ENCODE measurements at places on chromosomes 11 and 22.

DNA sequence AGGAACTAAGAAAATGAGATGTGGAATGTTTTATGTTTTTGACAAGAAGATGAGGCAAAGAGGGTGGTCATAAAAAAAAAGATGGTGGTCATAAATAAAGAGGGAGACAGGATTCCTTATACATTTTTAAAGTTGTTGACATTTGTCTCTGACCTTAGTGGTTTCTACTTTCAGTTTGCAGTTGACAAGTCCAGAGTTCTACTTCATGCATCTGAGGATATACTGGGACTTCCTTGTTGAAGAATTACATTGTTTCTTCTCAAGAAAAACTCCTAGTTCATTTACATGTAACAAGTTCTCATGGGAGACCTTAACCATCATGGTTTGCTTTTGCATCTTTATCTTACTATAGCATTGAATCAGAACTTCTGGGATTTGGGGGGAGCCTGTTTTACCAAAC is 1.2 kb downstream of the OR6X1 start:
- DNase-seq, result no peak

GRCh38 chr11:131734871-131735270 is 364.5 kb downstream of the NTM start:
- DNase-seq, result no peak

GRCh38 chr22:49290711-49291110 is 537.0 kb downstream of the BRD1 start:
- no peak for DNase-seq

DNA sequence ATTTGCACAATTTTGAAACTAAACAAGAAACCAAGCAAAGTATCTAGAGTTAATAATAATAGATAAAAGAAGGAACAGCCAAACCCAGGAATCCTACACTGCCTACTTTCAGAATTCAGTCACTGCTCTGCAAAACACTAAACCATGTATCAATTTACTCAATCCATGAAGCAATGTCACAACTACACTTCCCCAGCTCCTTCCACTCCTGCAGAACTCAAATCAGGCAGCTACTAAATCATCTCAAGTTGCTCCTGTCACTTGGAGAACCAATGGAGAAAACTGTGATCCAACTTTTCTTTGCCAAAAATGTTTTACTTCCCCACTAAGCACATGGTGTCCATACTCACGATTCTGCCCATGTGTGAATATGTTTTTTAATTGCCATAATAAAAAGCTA is 24.9 kb upstream of the C11orf58 start:
- DNase-seq, result no peak

- no peak for DNase-seq
These were observed 75.6 kb upstream of the GRAMD1B start for GRCh38 chr11:123354371-123354975.

GRCh38 chr11:62309991-62310390 is 11.1 kb upstream of the SCGB1D4 start:
- no peak for DNase-seq

- no peak for DNase-seq
These were observed 103.8 kb downstream of the STIM1 start for GRCh38 chr11:3959015-3959902.

DNA sequence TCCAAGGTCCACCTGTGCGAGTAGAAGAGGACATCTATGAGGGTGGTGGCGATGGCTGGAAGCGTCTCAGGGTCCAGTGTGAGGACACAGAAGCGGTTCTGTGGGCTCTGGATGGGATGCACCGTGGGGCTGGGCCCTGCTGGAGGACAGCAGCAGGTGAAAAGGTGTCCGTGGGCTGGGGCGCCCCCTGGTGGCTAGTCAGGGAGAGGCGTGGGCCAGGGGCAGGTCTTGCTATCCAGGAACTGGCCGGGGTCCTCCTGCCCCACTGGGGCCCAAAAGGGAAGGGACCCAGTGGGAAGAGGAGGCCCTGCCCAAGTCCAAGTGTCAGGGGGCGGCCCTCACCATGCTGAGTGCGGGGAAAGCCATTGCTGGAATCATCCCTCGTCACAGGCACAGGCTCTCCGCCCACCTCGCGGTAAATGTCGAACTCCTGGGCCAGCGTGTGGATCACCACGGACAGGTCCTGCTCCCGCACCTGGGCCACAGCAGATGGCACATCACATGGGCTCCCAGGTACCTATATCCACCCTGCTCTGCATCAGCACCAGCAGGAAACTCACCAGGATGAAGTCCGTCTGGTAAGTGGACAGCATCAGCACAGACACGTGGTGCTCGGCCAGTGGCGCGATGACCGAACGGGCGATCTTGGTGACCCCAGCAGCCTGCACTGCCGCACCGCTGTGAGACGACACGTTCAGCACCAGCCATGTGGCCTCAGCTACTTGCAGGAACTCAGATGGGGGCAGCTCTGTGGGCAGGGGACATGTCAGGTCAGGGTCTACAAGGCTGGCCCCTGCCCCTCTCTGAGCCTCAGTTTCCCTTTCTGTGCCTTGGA is 2.3 kb downstream of the CASTOR1 start:
- DNase-seq, result peak; percentile 89

- DNase-seq, result peak; percentile 89
These were observed 7.4 kb downstream of the NDUFV1 start for GRCh38 chr11:67613960-67614715.

GRCh38 chr22:19806213-19807160 is 45.9 kb downstream of the TBX1 start:
- DNase-seq, result no peak

- DNase-seq, result no peak
These were observed 33.0 kb downstream of the DKK3 start for GRCh38 chr11:11975201-11976092.

GRCh38 chr11:122232985-122233384 is 117.0 kb upstream of the BLID start:
- no peak for DNase-seq

- no peak for DNase-seq
These were observed 22.5 kb downstream of the PRRG4 start for GRCh38 chr11:32852207-32852606.
